Central memory CD4-positive, alpha-beta T cell (primary cell): ENCODE measurements at places on chromosomes 6 and 20.

GRCh38 chr20:16671753-16672152 is 58.1 kb upstream of the SNRPB2 start:
- DNase-seq, result no peak

DNA sequence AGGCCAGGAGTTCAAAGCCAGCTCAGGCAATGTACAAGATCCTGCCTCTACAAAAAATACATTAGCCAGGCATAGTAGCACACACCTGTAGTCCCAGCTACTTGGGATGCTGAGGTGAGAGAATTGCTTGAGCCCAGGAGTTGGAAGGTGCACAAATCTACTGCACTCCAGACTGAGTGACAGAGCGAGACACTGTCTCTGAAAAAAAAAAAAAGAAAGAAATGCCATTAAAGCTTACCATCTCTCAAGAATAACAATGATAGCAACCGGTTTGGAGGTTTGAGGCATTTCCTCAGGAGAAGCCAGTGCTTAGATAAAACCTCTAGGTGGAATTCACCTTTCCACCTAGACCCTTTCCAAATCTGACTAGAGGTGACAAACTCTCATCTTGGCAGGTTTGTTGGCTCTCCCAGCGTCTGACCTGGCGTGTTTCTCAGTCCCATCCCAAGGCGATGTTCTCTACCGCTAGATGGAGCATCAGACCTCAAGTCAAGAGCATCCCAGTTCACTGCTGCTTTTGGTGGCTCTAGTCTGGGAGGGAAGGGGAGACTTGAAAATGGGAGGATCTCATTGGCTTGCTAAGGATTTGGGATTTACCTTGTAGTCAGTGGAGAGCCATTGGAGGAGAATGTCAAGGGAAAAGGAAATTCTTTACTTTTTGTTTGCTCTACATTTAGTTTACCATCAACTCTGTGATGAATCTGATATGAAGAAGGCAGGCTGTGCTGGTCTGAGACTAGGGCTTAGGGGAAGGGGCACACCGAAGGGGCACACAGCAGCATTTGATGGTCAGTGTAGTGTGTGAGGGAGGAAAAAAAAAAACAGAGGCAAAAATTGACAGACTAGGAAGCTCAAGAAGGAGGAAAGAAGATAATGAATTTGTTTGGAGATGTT is 67.9 kb downstream of the NCOA7 start:
- peak; percentile 5 for DNase-seq

DNA sequence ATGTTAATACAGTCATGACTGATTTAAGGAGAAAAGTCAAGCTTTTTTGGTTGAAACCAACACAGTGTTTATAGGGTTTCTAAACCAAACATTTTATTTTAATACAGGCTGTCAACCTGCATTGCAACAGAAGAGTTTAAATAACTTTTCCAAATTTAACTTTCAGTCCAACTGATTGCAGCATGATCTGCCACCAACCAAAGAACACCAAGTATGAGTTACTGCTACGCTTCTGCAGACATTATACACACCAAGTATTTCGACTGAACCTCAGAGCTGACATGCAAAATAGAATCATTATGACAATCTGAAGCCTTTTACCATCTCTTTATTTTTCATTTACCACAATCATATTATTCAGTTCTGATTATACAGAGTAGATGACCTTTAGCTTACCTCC is 151.2 kb upstream of the DST start:
- DNase-seq, result no peak

- no peak for DNase-seq
Observed at GRCh38 chr20:54479138-54479906, 3.9 kb downstream of the DOK5 start.

GRCh38 chr6:83510791-83511190 is 1.5 kb upstream of the PRSS35 start:
- no peak for DNase-seq

DNA sequence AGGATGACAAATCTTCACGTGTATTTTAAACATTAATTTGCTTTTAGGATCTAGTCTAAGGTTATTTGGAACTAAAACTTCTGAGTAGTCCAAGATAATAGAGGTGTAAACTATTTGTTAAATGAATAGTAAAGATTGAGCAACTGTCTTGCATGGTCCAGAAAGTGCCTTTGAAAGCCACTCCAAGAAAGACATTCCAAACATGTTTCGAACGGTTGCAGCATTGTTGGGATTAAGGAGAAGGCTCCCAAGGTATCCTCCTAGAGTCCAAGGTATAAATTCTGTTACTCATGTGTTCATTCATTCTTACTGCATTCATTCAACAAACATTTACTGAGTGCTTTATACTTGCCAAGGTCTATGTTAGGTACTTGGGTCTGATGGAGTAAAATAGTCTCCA is 28.8 kb upstream of the MYLK2 start:
- no peak for DNase-seq

- no peak for DNase-seq
Observed at GRCh38 chr20:24863356-24863755, 85.7 kb upstream of the CST7 start.

- DNase-seq, result peak; percentile 90
Observed at GRCh38 chr6:35302604-35303241, 5.1 kb downstream of the DEF6 start.

GRCh38 chr6:31345026-31345730 is 11.8 kb downstream of the HLA-B start:
- DNase-seq, result no peak

DNA sequence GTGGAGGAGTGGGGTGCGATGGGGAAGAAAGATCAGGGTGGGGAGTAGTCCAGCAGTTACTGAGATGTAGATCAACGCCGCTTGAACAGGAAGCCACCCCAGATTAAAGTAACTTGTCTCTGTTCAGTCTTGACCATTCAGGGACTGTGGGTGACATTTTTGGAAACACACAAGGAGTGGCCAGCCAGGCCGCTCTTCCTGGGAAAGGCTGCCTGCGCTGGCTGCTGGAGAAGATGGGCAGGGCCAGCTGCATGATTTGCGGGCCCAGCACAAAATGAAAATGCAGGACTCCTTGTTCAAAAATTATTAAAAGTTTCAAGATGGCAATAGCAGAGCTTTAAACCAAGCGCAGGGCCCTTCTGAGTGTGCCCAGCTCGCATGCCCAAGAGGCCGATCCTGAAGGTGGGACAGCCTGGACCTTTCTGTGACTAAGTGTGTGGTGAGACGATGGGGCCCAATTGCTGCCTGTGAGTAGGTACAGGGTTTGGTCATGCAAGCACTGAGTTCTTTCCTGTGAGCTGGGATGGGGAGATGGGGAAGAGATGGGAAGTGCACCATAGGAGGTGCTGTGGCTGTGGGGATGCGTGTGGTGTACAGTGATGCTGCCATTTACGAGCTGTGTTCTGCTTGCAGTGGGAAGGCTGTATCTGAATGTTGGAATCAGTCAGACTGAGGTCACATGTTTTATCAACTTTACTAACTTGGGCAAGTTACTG is 51.3 kb downstream of the DAAM2 start:
- DNase-seq, result no peak

DNA sequence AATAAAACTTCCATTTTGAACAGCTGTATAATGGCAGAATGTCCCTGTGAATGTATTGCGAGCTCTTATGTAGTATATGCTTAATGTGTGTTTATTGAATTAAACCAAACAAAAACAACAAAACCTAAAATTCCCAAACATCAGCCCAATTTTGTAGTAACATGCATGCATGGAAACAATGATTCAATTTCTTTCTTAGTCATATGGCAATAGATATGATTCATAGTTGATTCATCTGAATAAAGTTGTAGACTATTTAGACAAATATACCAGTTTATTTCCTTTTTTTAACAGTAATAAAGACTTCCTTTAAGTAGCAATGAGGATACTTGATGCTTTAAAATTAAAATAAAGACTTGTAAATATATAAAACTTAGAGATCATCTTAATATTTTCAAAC is 670.6 kb downstream of the CD109 start:
- no peak for DNase-seq

GRCh38 chr6:158038291-158039177 is 56.9 kb downstream of the SYNJ2 start:
- no peak for DNase-seq

- DNase-seq, result no peak
Observed at GRCh38 chr20:50824137-50824536, 29.3 kb downstream of the BCAS4 start.

GRCh38 chr20:32391003-32391402 is 32.9 kb downstream of the ASXL1 start:
- no peak for DNase-seq

DNA sequence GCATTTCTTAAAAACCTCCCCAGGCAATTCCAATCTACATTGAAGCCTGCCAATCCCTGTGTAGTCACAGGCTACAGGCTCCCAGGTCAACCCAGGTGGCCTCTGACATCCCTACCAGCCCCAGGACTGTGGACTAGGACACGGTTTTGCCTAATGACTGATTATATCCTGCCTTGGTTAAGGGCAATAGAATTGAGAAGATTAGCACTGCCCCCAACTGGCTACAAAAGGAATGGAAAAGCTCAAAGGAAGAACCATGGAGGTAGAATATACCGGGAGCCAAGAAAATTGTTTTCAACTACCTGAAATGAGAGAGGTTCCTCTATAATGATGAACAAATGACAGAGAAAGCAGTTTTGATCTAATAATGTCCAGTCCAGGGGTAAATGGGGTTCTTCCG is 421.1 kb upstream of the AGPAT4 start:
- no peak for DNase-seq

- DNase-seq, result no peak
Observed at GRCh38 chr6:139659196-139659595, 284.7 kb upstream of the CITED2 start.

- peak; percentile 60 for DNase-seq
Observed at GRCh38 chr20:478949-479429, 16.7 kb upstream of the TBC1D20 start.

GRCh38 chr20:7520361-7520760 is 419.9 kb downstream of the HAO1 start:
- no peak for DNase-seq

GRCh38 chr6:143098054-143098671 is 37.5 kb downstream of the AIG1 start:
- peak; percentile 21 for DNase-seq

DNA sequence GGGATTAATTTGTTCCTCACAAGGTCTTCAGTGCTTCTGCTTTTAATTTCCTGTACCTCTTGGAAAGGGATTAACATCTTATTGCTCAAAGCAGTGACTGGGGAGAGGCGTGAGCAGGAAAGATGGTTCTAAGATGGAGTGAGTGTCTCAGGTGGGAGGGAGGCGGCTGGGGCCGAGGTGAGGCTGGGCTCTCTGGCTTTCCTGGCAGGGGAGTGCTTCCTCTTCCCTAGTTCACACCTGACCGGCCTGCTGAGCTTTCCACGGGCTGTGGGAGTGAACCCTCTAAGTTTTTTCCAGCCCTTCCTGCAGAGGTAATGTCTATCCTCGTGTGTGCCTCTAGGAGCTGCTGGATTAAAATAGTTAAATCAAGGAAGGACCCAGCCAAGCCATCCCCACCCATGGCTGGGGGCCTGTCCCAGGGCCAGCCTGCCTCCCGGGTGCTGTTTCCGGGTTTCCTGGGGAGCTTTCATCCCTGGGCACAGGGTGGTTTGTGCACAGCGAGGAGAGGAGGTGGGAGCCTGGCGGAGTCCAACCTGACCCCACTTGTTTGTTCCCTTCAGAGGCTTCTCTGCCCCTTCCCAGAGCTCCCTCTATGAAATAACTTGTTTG is 179.1 kb downstream of the TFAP2C start:
- no peak for DNase-seq

GRCh38 chr20:4897600-4897999 is 103.7 kb downstream of the SLC23A2 start:
- no peak for DNase-seq

DNA sequence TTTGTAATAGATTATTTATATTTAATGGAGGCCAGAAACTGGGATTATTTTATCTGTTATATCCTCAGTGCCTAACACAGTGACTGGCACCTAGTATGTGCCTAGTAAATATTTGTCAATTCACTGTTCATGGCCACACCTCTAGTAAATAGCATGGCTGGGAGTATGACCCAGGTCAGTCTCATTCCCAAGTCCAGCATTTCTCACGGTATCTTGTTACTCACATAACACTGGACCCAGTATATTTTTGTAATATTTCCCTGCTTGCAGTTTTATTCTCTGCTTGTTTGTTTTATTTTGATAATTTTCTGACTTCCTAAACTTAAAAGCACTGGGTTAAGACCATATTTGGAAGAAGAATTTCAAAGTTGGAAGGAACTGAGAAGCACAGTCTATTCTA is 47.7 kb downstream of the CTNNBL1 start:
- DNase-seq, result no peak

- DNase-seq, result no peak
Observed at GRCh38 chr20:5654557-5654956, 95.6 kb upstream of the SHLD1 start.

DNA sequence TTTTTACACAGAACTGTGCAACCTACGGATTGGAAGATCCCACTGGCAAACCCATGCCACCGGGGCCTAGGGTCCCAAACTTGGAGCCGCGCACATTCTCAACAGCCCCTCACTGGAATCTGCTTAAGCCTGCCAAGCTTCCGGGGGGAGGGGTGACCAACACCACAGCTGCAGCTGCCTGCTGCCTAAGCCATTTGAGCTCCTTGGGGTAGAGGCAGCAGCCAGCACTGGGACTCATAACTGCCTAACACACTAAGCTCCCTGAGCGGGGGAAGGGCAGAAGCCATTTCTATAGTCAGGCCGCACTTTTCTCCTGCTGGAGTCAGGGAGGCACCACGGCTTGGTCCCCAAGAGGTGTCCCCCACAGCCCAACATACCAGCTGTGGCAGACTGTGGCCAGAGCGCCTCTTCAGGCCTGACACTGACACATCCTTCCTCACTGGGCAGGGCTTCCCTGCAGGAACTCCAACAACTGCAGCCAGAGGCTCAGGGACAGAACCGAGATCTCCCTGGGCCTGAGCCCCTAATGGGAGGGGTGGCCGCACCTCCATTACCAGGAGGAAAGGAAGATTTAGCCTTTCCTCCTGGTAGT is 270.3 kb upstream of the ECI2 start:
- no peak for DNase-seq

GRCh38 chr6:142844065-142844755 is 100.8 kb downstream of the HIVEP2 start:
- DNase-seq, result no peak

- peak; percentile 5 for DNase-seq
Observed at GRCh38 chr6:37820718-37821079, 1.2 kb downstream of the ZFAND3 start.

GRCh38 chr6:108875161-108875555 is 26.9 kb downstream of the ARMC2 start:
- no peak for DNase-seq

DNA sequence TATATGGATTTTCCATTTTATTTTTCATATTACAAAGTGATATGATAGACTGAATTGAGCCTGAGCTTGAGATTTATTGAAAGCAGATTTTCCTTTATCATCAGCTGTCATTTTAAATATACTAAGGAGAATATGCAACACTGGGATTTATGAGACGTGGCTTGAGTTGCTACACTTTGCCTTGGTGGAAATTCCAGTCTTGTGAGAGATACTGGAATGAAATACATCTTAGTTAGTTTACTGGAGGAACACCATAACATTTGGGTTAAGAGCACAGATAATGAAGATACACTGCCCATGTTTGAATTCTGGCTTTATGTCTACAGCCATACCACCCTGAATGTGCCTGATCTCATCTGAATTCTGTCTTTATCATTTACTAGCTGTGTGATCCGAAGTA is 86.5 kb upstream of the IFNGR1 start:
- no peak for DNase-seq

GRCh38 chr6:119764927-119765681 is 415.5 kb upstream of the MAN1A1 start:
- DNase-seq, result no peak

- DNase-seq, result no peak
Observed at GRCh38 chr6:154852687-154853086, 119.5 kb downstream of the SCAF8 start.
